ENCODE measurements at places on chromosomes 7 and 10.

DNA sequence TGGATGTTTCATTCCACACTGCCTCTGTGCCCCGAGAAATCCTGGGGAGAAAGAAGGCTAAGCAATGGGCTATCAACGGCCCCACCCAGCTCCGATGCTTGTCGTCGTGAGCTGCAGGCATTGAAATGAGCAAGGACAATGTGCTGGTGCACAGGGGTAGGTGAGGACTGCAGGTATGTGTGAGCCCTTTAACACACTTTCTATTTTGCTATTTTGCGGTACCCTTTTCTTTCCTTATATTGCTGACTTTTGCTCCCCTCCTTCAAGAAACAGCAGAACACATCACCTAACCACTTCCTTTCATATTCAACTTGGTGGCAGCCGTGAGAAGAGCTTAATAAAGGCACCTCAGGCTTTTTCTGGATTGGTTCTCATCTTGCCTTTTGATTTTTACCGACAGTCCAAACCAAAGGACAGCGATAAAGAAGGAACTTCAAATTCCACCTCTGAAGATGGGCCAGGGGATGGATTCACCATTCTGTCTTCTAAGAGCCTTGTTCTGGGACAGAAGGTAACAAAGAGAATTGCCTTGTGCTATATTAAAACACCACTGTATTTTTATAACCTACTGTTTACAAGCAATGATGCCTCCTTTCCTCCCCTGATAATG is 39.2 kb downstream of the AIFM2 start:
- DNase-seq, result no peak

GRCh38 chr7:37952240-37952639 is 31.8 kb downstream of the EPDR1 start:
- no peak for DNase-seq

- no peak for DNase-seq
Measured at GRCh38 chr10:119367841-119368549, 160.6 kb downstream of the GRK5 start.

DNA sequence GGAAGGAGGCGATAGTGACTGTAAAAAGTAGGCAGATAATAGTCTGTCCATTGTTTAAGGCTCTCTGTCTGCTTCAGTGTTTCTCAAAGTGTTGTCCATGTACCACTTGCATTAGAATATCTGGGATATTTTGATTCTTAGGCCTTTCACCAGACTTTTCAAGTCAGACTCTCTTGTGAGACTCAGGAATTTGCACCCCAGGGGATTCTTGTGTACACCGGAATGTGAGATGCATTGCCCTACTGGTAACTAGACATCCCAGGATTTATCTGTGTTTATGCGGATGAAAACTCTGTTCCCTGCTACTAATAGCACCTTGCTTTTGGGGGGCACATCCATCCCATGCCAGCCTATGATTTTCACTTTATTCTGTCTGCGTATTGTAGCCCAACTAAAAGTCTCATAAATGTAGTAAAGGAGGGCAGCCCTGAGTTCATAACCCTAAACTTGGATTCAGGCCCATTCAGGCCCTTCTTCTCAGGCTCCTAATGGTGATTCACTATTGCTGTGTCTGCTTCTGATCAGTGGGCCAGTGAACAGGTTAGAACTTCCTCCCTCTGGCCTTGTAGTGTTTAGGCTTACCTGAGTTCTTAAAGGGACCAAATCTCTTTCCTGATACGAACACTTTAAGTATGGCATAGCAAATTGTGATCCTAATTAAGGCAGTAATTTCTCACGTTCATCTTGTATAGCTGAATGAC is 71.8 kb upstream of the RPA3 start:
- DNase-seq, result no peak

DNA sequence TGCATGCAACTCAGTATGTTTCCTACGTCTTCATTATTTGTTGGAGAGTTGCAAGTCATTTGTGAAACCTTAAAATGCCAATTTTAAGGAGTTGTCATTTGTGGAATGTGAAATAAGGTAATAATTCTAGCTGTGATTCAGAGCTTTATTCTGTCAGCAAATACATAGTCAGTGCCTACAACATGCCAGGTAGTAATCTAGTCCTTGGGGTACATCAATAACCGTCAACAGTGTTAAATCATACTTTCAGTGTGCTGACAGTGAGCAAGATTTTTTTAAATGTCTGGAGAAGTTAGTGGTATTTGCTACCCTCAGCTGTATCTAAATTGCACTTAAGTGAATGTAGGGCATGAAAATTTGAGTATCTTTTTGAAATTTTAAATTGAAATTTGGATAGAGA is 36.7 kb downstream of the MPLKIP start:
- no peak for DNase-seq

- no peak for DNase-seq
Measured at GRCh38 chr10:114030140-114030539, 13.5 kb upstream of the ADRB1 start.

- DNase-seq, result no peak
Measured at GRCh38 chr10:128498746-128499145, 372.5 kb upstream of the MKI67 start.

- no peak for DNase-seq
Measured at GRCh38 chr7:43634384-43634783, 51.5 kb downstream of the STK17A start.

- no peak for DNase-seq
Measured at GRCh38 chr7:126698446-126698845, 554.3 kb downstream of the GRM8 start.

DNA sequence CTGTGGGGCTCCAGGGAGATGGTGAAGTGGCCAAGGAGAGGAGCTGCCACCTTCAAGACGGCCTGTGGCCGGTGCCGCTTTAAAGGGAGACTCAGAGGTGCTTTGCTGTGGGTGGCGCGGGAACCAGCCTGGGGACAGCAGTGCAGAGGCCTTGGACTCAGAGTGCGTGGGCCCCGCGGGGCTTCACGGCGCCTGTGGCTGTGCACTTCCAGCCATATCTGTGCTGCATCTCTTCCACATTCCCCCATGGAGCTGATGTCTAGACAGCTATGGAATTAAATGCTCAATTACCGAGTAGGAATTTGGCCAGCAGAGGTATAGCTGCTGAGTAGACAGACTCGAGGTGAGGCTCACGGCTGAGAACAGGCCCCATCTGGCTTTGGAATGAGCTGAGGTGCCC is 41.7 kb downstream of the HTRA1 start:
- DNase-seq, result no peak

- no peak for DNase-seq
Measured at GRCh38 chr7:8070451-8071180, 102.0 kb downstream of the GLCCI1 start.

GRCh38 chr7:1226186-1226901 is 6.3 kb upstream of the UNCX start:
- no peak for DNase-seq

DNA sequence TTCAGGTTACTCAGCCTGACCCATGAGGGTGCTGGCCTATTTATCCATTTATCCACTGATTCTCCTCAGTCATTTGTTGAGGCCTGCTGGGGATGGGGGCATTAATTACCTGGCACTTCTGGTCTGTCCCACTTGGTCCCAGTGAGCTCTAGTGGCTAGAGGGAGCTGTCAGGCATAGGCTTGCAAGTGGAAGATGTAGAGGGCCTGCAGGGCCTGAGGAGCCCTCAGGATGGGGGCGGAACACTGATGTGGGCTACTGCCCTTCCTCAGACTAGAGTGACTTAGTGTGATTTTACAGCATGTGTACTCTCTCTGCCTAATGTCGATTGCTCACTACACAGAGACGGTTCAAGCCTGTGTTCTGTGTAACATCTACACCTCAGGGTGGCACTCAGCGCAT is 45.3 kb downstream of the TMEM178B start:
- DNase-seq, result no peak

GRCh38 chr7:106770191-106770590 is 94.9 kb upstream of the PIK3CG start:
- no peak for DNase-seq

- DNase-seq, result no peak
Measured at GRCh38 chr10:78550090-78550489, 516.4 kb downstream of the RPS24 start.

DNA sequence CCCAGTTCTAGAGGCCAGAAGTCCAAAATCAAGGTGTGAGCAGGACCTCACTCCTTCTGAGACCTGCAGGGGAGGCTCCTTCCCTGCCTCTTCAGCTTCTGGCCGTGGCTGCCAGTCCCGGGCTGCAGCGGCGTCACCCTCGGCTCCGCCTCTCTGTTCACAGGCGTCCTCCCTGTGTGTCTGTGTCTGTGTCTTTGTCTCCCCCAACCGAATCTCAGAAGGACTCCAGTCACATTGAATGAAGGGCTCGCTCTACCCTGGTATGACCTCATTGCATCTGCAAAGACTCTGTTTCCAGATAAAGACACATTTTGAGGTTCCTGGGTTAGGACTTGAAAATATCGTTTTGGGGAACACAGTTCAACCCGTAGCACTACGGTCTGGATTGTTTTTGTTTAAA is 33.1 kb upstream of the GALNT11 start:
- DNase-seq, result peak; percentile 25

DNA sequence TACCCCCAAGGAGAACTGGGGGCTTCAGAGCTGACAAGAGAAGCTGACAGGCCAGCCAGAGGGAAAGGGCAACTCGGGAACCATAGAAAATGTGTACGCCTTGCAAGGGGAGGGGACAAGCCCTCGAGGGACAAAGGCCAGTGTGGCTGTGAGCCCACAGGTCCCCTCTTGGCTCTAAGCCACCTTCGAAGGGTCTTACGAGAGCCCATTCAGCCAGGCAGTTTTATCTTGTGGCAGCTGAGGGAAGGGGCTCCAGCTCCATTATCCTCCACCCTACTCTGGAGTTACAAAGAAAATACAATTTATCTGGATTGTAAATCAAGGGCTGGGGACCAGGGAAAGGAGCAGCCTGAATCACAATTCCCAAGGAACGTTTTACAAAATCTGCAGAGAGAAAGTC is 159.5 kb upstream of the ZMIZ1 start:
- DNase-seq, result no peak

- no peak for DNase-seq
Measured at GRCh38 chr7:142620402-142620801, 128.9 kb upstream of the PRSS1 start.

DNA sequence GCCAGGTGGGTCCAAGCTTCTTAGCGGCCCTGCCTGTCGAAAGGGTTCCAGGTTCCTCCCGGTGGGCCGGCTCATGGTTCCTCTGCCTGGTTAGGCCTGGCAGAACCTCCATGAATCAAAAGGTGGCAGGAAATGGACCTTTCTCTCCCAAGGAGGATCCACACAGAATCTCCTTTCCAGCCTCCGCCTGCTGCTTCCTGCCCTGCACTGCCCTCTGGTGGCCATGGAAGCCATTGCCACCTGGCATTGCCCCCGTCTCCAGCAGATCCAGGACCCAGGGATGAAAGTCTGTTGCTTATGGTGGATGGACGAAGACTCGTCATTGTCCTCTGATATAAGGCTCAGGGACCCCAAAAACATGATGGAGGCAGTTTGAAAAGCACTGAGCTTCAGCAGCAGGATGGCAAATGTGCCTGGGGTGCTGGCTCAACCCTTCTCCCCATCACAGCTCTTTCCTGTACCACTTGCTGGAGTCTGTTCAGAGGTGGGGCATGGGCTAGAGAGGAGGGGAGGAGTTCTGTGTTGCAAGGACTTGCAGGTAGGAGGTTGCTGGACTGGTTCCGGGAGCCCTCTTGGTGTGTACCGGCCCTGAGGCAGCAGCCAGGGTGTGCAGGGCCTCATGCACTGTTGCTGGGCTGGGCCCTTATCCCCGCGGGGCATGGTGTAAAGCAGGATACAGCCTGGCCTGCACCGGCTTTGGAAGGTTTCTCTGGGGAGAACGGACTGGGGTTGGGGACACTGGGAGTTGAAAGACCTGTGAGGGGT is 11.3 kb upstream of the INMT start:
- peak; percentile 72 for DNase-seq

GRCh38 chr10:111360260-111360925 is 283.6 kb downstream of the ADRA2A start:
- DNase-seq, result no peak

- DNase-seq, result peak; percentile 23
Measured at GRCh38 chr7:143345428-143345900, 17.0 kb downstream of the FAM131B start.

DNA sequence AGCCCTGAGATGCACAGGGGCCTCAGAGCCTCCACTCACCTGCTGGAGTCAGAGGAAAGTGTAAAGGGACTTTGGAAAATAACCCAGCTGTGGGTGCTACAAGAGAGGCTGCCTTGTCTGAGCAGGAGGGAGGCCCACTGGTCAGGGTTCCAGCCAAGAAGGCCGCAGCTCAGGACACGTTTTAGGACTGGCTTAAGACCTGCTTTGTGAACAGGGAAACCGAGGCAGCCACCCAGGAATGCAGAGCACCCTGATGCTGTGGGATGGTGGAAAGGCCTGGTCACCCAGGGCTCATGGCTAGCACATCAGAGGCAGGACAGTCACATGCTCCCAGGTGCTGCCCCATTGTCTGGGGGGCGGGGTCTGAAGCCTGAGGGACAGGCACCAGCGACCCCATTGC is 38.9 kb upstream of the CHST15 start:
- no peak for DNase-seq

DNA sequence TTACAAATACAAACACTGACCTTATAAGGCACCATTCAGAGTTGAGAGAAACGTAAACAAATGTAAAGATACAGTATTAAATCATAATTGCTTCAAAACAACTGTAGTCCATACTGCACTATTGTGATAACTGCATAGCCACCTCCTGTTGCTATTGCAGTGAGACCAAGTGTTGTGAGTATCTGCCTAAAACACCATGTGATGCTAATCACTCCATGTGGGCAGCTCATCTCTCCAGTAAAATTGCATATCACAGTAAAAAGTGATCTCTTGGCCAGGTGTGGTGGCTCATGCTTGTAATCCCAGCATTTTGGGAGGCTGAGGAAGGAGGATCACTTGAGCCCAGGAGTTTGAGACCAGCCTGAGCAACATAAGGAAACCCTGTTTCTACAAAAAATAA is 26.8 kb upstream of the PRF1 start:
- no peak for DNase-seq

- no peak for DNase-seq
Measured at GRCh38 chr7:73438547-73439409, 5.2 kb downstream of the FZD9 start.

DNA sequence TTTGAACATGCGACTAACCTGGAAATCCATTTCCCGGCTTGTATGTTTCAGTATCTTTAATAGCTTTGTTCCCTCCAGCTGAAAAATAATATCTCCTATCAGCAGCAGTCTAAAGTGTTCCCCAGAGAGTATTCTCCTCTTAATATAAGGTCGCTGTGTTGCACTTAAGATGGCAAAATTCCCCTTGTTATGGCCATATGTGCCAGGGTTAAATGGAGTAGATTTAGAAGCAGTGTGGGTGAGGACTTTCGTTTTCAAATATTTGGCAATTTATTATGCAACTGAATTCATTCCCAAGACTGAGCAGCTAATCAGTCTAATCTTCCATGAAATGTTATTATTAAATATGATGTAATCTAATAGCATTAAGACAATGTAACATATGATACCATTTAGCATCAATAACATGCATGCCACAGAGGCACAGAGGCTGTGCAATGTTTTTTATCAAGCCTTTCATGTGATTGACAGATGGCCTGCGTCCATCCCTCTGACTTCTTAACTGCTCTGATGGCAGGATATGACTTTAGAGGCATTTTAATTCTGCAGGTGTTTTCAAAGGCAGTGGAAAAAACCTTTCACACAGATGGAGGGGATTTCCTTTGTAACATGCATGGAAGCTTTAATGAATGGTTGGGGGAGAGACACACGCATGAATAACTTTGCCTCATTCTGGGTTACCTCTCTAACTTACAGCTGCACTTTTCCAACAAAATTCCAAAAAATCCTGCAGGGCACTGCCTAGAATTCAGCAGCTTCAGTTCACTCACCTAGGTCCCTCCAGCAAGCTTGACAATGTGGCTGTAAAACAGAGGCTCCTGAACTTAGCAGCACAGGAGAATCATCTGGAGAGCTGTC is 55.1 kb upstream of the ZPBP start:
- DNase-seq, result no peak

- no peak for DNase-seq
Measured at GRCh38 chr10:27369880-27370279, 129.3 kb upstream of the ACBD5 start.
